ENCODE measurements at places on chromosomes 7 and 10. TPM values are rescaled to one million over a fixed set of nuclear protein-coding genes. Genes with fewer than 3 reads are reported as not detected.

The CASTOR2 gene
- total RNA-seq, result 34.9 TPM

The AGMO gene
- total RNA-seq, result 0.65 TPM

The GALNT17 gene
- 0.49 TPM for total RNA-seq

The MPP7 gene
- 0.16 TPM for total RNA-seq

The CTAGE15 gene
- 0.36 TPM for total RNA-seq

The IGF2BP3 gene
- 7.6 TPM for total RNA-seq

The AKR1D1 gene
- not detected for total RNA-seq

The PDZD7 gene
- 1.5 TPM for total RNA-seq

The SFRP4 gene
- 0.16 TPM for total RNA-seq

The ZNF503 gene
- total RNA-seq, result 50.1 TPM

The COL28A1 gene
- under 0.01 TPM for total RNA-seq

The CPEB3 gene
- 0.81 TPM for total RNA-seq
